ENCODE measurements at places on chromosomes 7 and 10. TPM values are rescaled to one million over a fixed set of nuclear protein-coding genes. Genes with fewer than 3 reads are reported as not detected.

GRCh38 chr7:131008840-131009711, 275.1 kb upstream of the KLF14 start:
- DNase-seq: no peak

DNA sequence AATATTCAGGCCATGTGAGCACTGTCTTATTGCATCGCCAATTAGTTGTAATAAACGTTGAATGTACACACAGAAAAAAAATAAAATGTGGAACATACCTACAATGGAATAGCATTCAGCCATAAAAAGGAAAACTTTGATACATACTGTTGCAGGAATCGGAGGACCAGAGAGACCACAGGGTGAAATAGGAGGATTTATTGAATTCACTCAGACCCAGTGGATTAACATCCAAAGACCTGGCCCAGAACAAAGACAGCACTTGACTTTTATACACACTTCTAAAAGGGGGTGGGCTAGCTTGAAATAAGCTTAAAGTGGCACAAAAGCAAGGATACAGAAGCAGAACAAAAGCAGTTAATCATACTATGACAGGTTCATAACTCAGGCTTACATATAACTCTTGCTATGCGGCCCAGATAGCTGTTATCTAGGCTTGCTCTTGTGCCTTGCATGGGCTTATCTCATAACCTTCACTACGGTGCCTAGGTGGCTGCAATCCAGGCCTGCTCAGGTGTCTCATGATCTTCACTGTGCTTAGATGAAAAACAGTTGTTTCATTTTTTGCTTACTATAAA, 292.2 kb upstream of the TAC1 start:
- DNase-seq: no peak

GRCh38 chr7:22549051-22549450, 49.1 kb upstream of the STEAP1B start:
- no peak for DNase-seq

DNA sequence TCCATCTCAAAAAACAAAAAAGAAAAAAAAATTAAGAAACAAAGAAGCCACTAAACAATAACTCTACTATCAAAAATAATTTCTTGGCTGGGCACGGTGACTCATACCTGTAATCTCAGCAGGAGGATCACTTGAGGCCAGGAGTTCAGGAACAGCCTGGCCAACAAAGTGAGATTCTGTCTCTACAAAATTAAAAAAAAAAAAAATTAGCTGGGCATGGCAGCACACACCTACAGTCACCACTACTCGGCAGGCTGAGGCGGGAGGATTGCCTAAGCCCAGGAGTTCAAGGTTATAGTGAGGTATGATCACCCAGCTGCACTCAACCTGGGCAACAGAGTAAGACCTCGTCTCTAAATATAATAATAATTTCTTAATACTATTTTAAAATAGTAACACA, 69.0 kb downstream of the PARD3 start:
- no peak for DNase-seq

DNA sequence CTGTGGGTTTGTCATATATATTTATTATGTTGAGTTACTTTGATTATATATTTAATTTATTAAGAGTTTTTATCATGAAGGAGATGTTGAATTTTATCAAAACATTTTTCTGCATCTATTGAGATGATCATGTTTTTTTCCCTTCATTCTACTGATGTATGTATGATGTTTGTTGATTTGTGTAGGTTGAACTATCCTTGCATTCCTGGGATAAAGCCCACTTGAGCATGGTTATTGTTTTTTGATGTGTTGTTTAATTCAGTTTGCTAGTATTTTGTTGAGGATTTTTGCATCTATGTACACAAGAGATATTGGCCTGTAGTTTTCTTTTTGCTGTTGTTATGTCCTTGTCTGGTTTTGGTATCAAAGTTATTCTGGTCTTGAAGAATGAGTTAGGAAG, 31.1 kb downstream of the SCART1 start:
- no peak for DNase-seq

GRCh38 chr7:107464666-107465226, 5.1 kb upstream of the GPR22 start:
- no peak for DNase-seq

GRCh38 chr7:131455001-131455400, 101.4 kb downstream of the PODXL start:
- no peak for DNase-seq

DNA sequence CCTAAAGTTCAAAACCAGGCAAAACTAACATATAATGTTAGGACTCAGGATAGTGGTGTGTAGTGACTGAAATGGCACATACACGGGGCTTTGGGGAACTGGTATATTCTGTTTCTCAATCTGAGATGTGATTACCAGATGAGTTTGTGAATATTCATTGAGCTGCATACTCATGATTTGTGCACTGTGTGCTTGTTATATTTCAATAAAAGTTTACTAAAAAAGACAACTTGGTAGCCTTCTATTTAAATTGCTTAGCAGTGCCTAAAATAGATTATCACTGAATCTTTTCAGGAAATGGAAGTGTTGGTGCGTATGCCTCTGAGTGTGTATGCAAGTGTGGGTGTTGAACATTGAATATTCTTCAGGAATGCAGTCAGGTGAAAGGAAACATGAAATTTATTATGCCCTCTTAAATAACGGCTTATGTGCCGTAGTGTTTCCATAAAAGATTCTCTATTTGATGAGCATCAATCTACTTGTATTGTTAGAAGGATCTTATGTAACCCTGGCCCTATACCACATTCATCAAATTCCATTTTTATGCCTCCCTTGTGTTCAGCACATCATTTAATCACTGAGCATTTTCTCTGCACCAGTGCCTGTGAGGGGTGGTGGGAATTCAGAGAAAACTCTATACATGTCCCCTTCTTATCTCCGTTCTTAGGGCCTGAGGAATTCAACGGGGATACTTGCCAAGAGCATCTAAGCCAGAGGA, 82.6 kb upstream of the AUTS2 start:
- DNase-seq: no peak

GRCh38 chr7:66193146-66193725, 11.9 kb upstream of the TPST1 start:
- no peak for DNase-seq

DNA sequence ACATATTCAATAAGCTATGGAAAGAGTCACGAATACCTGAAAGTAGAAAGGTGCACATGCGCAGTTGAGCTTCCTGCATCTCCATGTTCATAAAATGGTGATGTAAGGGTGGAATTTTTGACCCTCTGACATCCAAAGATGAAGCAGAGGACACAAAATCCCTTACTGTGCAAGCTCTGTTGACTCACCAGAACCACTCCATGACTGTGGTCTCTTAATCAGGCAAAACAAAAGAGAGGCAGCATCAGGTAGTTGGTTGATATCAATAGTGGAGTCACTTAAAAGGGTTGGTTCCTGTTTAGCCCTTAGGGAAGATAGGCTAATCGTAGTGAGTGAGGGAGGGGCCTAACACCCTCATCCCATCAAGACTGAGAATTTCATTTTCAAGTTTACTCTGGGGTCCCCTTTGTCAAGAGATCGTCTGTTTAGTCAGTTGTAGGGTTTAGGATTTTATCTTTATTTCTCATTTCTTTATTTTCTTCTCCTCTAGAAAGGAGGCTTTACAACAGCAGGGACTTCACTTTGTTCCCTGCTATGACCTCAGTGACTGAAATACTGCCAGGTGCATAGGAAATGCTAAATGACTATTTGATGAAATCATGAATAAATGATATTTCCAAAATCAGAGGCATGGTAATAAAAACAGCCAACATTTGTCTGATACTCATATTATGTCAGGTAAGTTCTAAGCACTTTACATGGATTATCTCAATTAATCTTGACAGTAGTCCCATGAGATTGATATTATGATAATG, 98.1 kb downstream of the CD36 start:
- DNase-seq: no peak

DNA sequence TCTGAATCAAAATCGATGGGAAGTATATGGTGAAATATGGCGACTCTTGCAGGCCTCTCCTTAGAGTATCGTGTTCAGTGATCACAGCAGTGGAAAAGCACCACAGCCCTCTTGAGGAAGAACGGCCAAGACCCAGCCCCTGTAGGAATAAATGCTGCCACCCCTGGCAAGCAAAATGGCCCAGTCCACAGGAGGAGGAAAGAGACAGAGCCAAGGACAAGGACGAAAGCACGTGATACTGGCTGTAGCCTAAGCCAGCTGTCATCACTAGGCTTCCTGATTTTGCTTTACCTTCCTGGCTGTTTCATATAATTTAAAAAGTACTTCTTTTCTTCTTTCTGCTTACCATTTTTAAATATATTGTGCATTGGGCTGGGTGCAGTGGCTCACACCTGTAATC, 395.0 kb upstream of the SHH start:
- DNase-seq: no peak

DNA sequence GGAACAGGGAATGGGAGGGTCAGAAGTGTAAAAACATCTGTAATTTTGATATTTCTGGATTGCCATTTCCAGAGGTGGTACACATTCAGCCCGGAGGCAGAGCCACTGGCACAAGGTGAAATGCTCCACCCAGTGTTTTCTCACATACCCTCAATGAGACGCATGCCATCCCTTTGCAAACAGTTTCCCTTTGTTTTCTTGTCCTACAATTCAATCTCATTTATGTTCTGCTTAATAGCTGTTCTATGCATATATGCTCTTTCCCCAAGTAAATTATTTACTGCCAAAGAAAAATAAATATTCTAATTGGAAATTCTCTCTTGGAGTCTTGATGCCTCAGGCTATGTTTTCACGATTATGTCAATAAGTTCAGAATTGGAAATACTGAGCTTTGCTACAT, 369.7 kb upstream of the AKR1E2 start:
- DNase-seq: no peak

DNA sequence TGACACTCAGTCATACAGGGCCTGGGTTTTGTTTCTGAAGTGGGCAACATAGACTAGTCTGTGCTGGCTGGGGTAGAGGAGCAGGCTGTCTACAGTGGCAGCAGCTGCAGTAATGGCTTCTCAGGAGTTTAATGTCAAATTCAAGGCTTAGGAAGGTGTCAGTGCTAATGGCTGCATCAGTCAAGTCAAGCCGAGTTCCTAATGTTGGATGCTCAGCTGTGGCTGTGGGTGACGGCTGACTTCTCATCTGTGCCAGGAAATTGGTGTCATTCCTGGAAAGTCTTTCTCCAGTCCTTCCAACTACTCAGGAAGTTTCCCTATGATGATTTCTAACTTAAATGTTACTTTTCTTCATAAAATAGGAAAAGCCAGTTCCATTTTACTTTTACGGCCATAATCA, 468.1 kb upstream of the IGFBP3 start:
- DNase-seq: no peak

GRCh38 chr10:127046975-127047877, 142.0 kb downstream of the DOCK1 start:
- no peak for DNase-seq

DNA sequence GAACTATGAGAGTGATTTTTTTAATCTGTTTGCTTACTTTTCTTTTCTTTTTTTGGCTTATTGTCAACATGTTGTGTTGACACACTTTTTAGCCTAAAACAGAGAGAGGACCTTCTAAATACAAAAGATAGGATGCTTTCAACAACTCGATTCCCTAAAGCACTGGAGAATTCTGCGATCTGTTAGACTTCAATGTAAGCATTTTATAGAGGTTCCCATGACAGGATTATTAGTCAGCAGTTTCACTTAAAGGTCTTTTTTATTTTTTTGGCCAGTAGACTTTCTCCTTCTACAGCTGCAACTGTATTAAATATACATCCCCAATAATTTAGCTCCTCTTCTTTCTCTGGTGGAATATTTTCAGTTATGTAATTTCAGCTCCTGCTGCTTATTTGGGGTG, 12.7 kb upstream of the NRP1 start:
- no peak for DNase-seq

DNA sequence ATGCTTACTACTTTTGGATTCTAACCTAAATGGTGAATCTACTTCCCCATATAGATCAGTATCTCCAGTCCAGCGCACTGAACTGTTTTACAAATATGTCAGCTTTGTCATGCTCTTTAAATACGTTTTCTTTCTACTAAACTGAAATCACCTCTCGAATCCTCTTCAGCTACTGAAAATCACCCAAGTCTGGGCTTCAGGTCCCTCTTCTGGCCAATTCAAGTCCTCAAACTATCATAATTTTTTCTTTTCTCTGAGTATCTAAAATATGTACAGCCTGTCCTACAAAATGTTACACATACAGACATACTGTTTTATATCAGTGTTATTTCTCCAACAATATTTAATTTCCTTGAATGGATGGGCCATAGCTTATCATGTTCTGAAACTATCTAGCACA, 84.2 kb downstream of the CACNA2D1 start:
- no peak for DNase-seq

DNA sequence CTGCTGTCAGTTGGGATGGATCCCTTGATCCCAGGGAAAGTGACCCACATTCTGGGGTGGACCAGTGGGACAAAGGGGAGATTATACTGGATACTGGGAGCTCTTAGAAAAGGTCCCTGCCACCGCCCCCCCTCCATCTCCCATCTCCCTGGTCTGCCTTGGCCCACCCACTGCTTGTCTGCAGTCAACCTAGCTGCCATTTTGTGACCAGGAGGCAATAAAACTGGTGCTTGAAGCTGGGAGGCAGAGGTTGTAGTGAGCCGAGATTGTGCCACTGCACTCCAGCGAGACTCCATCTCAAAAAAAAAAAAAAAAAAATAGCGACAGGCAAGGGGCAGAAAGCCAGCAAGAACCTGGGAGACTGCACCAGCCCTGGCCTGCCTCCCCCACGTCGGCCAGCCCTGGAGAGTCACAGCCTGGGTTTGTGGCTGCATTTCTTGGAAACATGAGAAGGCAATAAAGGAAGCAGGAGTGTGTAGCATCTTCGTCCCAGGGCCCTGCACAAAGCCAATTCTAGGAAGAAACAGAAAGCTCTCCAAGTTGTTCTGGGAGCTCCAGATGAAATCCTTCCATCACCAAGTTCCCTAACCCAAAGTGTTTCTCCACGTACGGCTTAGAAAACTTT, 4.7 kb upstream of the ARPC1B start:
- DNase-seq: no peak

- no peak for DNase-seq
Observed at GRCh38 chr7:121608785-121609184, 212.7 kb upstream of the FAM3C start.

- DNase-seq: peak; percentile 28
Observed at GRCh38 chr10:24503461-24504320, 220.0 kb downstream of the ARHGAP21 start.

- DNase-seq: no peak
Observed at GRCh38 chr7:47478926-47479711, 102.8 kb downstream of the TNS3 start.

DNA sequence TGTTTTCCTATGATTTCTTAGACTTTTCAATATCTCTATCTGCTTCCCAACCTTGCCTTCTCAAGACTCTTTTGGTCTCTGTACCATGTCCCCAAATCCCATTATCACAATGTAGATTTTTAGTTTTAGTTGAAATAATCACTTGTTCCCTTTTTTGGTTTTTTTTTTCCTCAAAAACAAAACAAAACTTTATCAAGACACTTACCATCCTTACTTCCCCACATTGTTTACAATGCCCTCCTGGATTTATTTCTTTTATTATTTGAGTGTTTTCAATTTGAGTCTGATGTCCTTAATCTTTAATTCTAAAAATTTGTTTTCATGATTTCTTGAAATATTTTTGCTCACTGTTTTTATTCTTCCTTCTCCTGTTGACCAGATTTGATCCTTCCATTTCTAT, 112.6 kb downstream of the CPED1 start:
- no peak for DNase-seq

Gene STEAP1
- total RNA-seq: 5.5 TPM

Gene LIPF
- not detected for total RNA-seq

Gene TUBAL3
- total RNA-seq: not detected

Gene GRID2IP
- total RNA-seq: 0.13 TPM

Gene NPTX2
- 0.15 TPM for total RNA-seq

Gene ARPC1B
- total RNA-seq: 266 TPM

Gene ENTPD1
- 0.31 TPM for total RNA-seq

Gene BCAP29
- 71.7 TPM for total RNA-seq

Gene OPN4
- not detected for total RNA-seq

Gene FKBP6
- total RNA-seq: not detected

Gene PSTK
- 15.8 TPM for total RNA-seq

Gene ITPRID1
- not detected for total RNA-seq

Gene IL6
- total RNA-seq: not detected

Measured in Panc1 (cell line).